A172 (cell line): ENCODE measurements at places on chromosomes 1 and 21. TPM values are rescaled to one million over a fixed set of nuclear protein-coding genes. Genes with fewer than 3 reads are reported as not detected.
A peak's percentile ranks its signal among the peaks of the same experiment; 100 is the strongest.

DNA sequence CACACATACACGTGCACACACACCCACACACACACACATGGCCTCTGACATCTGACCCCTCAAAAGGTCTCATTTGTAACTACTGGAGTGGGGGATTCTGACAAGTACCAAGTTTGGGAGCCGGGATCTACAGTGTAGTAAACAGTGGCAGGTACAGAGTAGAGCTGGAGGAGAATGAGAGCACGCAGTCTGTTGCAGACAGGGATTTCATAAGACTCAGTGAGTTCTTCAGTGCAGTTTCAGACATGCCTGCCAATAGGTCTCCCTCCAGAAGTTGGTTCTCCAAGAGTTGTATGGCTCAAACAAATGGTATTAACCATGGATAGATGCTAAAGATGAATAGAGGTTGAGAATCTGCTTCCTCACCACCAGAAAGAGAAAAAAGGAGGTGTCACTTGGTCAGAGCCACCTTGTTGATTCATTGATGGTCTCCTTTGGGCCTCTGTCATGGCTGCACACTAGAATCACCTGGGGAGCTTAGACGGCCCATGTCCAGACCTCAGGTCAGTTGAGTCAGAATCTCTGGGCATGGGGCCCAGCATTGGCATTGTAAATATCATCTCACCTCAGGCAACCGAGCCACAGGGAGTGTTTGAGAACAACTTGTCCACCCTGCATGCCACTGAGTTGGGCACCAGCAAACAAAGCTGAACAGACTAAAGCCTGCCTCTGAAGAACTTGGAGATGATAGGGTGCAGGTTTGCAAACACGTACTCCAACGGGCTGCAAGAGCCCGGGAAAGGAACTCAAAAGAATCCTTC, 122.1 kb downstream of the EDEM3 start:
- no peak for DNase-seq

GRCh38 chr1:162009501-162010174, 14.0 kb downstream of the OLFML2B start:
- DNase-seq = no peak

DNA sequence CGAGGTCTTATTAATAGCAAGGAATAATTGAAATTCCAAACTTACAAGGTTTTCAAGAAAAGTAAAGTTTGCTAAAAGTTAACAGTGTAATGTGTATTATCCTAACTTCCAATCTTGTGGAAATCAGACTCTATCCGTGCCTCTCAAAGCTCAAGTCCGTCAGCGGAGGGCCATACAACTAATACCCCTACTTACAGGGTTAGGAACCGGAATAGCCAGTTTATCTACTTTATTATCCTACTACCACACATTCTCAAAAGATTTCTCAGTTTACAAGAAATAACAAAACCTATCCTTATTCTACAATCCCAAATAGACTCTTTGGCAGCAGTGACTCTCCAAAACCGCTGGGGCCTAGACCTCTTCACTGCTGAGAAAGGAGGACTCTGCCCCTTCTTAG, 457.8 kb downstream of the PTPRC start:
- no peak for DNase-seq

DNA sequence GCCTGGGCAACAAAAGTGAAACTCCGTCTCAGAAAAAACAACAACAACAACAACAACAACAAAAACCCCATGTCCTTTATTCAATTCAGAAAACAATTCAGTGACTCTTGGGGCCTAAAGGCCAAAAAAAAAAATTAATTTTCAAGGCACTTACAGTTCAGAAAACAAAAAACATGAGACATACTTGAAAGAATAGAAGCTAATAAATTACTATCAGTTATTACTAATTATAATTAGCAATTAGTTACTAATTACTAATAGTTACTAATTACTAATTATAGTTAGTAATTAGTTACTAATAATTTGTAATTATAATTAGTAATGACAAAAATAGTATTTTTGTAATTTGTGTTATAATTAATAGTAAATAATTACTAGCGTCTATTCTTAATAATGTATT, 56.8 kb upstream of the MPC2 start:
- no peak for DNase-seq

DNA sequence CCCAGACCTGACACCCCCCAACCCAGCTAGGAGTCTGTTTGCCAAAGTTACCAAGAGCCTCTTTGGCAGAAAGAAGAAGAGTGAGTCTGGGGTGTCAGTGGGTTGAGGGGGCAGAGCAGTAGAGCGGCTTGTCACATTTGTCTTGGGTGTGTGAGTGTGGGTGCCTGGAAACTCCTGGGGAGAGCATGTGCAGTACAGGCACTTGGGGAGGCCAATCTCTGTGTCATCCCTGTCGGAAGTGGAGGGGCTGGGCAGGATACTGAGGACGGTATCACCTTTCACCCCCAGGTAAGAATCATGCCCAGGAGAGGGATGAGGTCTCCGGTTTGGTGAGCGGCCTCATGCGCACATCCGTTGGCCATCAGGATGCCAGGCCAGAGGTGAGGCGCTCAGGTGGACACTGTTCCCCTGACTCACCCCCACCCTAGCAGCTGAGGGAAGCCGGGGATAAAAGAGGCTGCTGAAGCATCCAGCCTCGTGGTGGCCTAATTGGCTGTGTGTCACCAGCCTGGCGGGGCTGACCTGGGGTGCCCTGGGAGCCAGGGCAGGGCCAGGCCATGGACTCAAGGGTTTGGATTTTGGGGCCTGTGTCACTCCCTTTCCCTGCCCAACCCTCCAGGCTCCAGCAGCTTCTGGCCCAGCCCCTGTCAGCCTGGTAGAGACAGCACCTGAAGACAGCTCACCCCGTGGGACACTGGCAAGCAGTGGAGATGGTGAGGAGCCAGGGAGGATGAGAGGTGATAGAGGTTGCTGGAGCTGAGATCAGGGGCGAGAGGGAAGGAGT, 3.3 kb downstream of the PLK3 start:
- no peak for DNase-seq

DNA sequence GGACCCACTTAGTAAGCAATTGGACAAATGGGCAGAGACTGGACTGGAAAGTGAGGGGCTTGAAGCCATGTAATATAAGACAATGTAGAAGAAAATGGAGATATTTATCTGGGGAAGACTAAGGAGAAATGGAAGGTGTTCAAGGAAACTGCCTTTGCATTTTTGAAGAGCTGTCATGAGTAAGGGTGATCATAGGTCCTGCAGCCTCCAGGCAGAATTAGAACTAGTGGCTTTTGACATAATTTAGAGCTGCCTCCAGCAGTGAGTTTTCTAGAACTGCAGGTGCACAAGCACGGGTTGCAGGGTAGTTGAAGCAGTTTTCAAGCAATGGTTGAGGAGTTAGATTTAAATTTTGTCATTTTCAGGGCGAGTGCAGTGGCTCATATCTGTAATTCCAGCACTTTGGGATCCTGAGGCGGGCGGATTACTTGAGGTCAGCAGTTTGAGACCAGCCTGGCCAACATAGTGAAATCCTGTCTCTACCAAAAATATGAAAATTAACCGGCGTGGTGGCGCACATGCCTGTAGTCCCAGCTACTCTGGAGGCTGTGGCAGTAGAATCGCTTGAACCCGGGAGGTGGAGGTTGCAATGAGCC, 3.7 kb upstream of the CDC14A start:
- no peak for DNase-seq

Gene C1QTNF12
- not detected in 2 replicates for total RNA-seq

DNA sequence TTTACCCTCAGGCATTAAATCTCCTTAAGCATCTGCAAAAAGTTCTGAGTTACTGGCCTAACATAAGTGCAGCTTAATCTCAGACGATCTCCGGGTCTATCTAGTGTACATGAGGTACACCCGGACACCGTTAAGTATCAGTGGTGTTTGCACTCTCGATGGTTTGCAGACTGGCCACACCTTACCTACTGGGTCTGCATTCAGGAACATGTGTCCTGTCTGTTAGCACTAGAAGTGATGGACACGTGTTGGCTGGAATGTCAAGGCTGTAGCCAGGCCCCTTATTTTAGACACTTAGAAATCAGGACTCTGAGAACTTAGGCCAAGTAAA, 783 bp upstream of the AGL start:
- DNase-seq = no peak

GRCh38 chr1:200336101-200336845, 73.6 kb downstream of the ZNF281 start:
- peak; percentile 82 for DNase-seq
